ENCODE measurements at places on chromosomes 12 and 14. TPM values are rescaled to one million over a fixed set of nuclear protein-coding genes. Genes with fewer than 3 reads are reported as not detected.

The RPGRIP1 gene
- not detected for polyA plus RNA-seq

The PMCH gene
- not detected for polyA plus RNA-seq

The OTOGL gene
- polyA plus RNA-seq, result not detected

The COX8C gene
- not detected for polyA plus RNA-seq

The FIGNL2 gene
- 0.07 TPM for polyA plus RNA-seq
